Right kidney (tissue), 9 donors: ENCODE measurements at places on chromosomes 12 and 14.

DNA sequence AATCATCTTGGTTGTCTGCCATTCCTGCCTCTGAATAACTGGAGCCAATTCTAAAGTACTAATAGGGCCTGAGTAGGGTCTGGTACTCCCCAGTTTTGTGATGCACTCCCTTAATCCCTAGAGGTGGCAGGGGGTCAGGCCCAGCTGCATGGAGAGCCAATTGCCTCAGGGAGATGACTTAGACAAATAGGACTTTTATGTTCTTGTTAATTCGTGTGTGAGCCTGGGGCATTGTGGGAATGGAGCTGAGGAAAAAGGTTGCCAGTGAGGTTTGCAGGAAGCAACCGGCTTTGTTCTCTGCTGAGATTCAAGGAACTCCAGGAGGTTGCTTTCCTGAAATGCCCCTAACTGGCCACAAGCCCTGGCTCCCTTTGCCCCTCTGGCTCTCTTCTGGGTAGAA is 6.8 kb upstream of the DCD start:
- no peak for DNase-seq

GRCh38 chr14:106665814-106666213 is 1139.4 kb downstream of the TMEM121 start:
- no peak for DNase-seq

- DNase-seq = peak; percentile 46
Observed at GRCh38 chr14:85534458-85535293, 4.7 kb downstream of the FLRT2 start.

DNA sequence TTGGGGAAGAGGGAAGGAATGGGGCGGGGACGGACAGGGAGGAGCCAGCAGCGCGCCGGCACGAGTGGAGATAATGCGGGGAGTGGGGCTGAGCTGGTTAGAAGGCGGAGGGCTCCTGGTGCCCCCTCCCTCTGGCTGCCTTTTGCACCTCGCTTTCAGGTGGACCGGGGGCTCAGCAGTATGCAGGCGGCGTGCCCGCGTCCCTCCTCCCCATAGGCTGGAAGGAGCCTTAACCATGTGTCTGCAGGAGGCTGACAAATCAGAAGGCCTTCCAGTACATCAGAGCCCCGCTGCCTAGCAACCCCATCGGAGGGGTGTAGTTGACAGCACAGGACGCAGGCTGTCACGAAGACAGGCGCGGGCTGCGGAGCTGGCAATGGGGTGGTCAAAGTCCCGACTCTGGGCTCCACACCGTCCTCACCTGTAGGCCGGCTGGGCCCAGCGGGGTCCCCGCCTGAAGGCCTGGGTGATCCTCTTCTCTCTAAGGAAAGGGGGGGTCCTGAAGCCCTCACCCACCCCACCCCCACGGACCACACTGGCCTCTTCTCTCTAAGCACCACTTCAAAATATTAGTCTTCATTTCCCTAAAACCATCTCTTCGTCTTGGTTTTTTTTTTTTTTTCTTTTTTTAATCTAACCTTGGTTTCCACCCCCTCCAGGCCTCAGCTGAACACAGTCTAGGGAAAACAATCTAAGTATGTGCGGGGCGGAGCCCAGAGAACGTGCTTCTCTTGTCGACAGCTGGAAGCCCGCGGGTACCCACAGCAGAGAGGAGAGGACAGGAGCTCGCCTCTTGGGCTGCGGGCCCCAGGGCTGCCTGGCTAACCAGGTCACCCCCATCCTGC is 44.5 kb downstream of the KDM2B start:
- peak; percentile 87 for DNase-seq

DNA sequence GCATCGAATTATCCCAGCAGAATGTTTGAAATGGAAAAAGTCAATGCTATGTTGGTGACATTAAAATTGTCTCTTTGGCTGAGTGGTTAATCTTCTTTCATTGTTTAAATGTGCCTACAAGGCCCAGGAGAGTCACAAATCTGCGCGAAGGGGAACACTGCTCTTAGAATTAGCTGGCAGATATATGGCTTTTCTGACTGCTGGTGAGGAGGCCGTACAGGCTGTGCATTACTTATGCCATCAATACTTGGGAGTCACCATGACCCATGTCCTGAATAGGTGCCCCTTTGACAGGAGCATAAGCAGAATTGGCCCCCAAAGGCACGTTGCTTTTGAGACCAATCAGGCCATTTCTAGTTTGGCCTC is 521.5 kb downstream of the FUT8 start:
- no peak for DNase-seq

DNA sequence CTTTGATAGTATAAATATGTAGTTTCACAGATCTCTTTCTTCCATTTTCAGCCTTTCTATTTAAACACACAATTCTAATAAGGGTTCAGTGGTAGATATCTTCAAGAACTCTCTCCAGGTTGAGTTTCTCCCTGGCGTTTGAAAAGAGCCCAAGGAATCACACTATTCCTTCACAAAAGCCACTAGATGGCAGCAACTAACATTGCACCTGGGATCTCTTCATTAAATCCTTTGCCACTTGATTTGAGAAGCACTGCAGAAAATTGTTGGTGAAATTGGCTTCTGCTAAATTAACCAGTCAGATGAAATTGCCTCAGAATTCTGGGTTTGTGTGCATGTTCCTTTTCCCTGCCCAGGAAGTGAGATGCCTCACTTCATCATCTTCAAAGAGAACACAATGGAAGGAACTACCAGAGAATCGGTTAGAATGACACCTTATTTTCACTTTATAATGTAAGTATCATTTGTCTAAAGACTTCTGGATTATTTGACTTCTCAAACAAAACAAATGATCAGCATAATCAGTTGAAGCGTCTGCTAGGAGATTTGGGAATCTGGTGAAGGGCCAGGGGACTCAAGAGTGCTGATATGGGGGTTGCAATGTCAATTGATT is 6.8 kb downstream of the CCDC198 start:
- no peak for DNase-seq

GRCh38 chr14:54782751-54783659 is 119.6 kb downstream of the GCH1 start:
- DNase-seq = no peak

- DNase-seq = no peak
Observed at GRCh38 chr12:50647479-50647878, 116.4 kb upstream of the ATF1 start.

DNA sequence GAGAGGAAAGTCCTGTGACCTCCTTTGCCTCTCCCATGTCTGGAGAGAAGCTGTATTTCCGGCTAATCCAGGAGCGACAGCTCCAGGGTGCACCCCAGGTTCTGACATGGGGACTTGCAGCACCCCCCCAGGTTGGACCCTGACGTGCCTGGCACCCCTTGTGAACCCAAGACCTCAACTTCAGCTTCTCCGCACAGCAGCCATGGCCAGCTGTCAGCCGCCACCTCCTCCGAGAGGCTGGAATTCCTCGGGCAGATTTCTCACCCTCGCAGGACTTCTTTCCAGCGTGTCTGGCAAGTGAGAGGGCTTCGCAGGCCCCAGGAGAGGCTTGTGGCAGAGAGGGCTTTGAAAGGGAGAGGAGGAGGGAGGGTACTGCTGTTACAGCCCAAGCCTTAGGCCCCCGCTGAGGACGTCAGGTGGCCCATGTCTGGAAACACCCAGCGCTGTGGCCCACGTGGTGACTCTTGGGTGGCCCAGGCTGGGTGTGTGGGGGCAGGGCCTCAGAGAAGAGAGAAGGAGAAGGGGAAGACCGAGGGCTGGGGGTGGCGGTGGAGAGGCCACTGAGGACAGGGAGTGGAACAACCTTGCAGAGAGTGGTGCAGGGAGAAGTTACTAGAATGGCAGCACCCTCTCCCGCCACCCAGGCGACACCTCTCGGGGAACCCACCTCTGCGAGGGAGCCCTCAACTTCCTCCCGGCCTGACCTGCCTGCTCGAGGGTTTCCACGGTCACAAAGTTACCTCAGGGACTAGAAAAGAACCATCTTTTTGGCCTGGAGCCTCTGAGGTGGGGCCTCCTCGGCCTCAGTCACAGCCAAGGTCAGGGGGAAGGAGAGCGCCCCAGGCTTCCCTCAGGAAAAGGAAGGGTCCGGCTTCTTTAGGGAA is 11.7 kb upstream of the RPS6KL1 start:
- DNase-seq = peak; percentile 34

DNA sequence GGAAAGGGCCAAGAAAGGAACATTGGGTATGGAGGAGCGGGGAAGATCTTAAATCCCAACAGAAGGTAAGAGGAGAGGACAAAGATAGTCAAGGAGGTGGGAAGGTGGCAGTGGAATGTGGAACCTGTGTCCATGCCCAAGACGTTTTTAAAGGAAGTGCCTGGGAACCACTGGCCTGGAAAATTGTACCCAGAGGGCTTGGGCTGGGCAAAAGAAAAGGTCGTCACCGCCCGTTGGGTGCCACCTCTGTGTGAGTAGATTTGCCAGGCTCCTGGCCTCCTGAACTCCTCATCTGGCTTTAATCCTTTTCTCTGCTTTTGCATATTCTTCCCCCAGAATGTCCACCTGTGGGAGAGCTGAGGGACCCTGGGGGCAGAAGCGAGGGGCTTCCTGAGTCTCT is 32.6 kb downstream of the JDP2 start:
- DNase-seq = peak; percentile 12

GRCh38 chr14:30375296-30375892 is 183.6 kb upstream of the G2E3 start:
- DNase-seq = no peak

- no peak for DNase-seq
Observed at GRCh38 chr14:58738876-58739275, 101.1 kb downstream of the DACT1 start.

DNA sequence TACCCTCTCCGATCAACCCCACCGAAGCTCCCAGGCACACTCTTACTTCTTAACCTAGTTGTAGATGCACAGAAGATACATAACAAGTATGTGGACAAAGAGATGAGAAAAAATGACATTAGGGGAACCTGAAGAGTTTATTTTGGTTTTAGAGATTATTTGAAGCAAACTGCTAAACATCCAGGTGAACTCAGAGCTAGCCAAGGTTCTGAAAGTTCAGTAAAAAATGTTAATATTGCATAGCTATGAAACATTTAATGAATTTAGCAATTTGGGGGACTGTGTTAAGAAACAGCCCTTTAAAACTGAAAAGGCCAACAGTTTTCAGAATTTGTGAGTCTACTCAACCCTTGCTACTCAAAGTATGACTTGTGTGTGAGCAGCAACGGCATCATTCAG is 174.4 kb downstream of the NAV3 start:
- DNase-seq = no peak

- DNase-seq = no peak
Observed at GRCh38 chr14:50363714-50364111, 33.0 kb downstream of the CDKL1 start.
